ENCODE measurements at places on chromosomes 3 and 15.

- no peak for DNase-seq
Observed at GRCh38 chr3:134881305-134881704, 86.2 kb downstream of the EPHB1 start.

DNA sequence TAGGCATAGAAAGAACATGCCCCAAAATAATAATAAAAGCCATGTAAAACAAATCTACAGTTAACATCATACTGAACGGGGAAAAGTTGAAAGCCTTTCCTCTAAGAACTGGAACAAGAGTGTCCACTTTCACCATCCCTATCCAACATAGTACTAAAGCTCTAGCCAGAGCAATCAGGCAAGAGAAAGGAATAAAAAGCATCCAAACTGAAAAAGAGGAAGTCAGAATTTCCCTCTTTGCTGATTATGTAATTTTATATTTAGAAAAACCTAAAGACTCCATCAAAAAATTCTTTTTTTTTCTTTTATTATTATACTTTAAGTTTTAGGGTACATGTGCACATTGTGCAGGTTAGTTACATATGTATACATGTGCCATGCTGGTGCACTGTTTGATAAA lies 661.6 kb upstream of the CBLB start:
- DNase-seq: no peak

DNA sequence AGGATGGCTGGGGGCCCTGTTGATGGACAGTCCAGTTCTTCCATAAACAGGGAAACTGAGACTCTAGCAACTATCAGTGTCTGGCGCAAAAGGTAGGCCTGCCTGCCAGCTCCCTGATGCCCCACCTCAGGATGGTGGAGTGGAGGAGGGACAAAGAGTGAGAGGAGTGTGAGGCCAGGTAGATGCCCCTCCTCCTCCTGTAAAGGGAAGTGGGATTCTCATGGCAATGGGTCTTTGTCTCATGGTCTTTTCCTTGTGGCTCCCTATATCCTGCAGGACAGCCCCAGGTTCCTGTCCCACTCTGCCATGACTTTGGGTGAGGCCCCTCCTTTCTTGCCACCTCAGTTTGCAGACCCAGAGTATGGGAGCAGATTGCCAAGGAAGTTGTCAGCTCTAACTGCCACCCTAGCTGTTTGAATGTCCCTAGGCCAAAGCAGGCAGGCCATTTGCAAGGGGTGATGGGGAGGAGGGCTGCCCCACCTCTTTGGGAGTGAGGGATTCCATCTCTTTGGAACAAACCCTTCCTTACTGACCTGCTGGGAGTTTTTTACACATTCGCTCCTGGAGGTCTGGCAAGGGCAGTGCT lies 2.8 kb upstream of the DNAH1 start:
- no peak for DNase-seq

- no peak for DNase-seq
Observed at GRCh38 chr3:142596726-142597088, 514 bp downstream of the PLS1 start.

DNA sequence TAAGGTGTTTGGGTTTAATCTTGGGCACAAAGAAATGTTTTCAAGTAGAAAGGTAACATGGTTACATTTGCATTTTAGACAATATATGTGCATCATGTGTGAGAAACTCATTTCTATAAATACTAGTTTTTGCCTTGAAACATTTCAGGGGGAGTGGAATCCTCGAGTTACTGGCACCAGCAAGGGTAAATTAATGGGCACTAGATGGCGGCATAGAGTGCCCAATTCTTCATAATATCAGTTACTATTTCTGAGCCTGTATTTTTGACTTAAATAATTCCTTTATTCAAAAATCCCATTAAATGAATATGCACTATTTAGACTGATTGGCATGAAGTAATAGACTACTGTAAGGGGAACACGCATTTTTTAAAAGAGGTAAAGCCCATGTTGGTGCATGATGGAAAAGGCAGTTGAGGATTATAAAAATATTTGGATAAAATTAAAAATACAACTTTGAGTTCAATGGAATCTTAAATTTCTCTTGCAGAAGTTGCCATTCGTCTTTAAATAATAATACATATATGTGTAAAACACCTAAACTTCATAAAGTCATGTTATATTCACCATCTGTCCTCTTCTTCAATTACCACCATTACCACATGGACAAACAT lies 106.3 kb downstream of the ZBTB20 start:
- DNase-seq: no peak

DNA sequence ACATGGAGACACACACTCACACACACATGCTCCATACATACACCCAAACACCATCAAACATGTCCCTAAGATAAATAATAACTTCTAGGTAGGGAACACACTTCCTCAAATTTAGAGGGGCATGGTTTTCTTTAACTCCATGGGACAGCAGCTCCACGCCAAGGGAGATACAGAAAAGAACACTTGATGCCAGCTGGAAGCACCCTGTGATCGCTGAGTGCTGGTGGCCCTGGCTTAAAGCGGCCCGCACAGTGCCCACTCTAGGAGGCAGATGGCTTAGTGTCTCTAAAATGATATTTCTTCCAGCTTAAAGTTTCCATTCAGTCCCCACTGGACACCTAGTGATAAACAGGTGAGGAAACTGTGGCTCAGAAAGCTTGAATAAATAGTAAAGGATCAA lies 232.9 kb downstream of the UACA start:
- DNase-seq: no peak

DNA sequence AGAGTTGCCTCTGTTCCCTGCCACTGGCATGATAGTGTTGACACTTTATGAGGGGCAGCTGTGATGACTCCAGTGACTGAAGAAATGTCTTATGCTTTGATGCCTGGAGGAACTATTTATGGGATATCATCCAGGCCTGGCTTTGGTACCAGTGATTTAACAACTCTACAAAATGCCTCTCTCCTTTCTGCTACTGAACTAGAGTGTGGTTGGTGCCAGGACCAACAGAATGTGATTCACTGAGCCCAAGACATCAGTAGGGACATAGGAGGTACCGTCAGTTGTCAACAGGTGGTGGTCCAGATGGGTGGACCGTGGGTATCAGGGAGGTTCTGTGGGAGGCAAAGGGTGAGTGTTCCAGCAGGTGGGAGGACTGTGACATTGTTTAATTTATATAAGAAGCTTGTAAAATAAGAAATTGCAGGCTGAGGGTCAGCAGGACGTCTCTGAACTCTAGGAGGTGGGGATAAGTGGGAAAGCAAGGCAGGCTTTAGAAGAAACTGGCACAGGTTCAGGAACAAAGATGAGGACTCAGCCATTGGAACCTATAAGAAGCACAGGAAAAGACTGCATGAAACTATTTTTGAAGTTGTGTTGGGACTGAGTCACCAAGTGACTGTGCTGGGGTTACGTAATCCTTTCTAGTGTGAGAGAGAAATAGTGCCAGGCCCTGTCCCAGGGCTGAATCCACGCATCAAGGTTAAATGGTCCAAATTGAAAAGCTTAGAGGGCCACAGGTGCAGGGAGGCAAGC lies 28.5 kb upstream of the SLC7A14 start:
- no peak for DNase-seq

DNA sequence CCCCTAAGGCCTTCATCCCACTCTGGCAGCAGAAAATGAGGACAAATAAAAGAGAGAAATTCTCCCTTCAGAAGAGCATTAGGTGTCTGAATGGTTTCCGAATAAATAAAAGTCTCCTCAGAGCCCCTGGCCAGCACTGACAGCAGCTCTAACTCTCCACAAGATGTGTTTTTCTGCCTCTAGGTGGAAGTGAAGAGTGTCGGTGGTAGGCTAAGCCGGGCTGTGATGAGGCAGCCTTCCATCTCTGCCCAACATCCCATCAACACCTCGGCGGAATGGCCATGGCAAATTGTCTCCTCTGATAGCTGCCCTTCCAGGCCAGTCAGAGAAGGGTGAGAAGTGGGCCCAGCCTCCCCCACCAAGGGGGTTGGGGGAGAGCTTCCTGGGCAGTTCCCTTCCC lies 6.3 kb upstream of the CACNA2D2 start:
- DNase-seq: no peak

- DNase-seq: no peak
Observed at GRCh38 chr3:188385295-188385694, 231.3 kb downstream of the LPP start.

DNA sequence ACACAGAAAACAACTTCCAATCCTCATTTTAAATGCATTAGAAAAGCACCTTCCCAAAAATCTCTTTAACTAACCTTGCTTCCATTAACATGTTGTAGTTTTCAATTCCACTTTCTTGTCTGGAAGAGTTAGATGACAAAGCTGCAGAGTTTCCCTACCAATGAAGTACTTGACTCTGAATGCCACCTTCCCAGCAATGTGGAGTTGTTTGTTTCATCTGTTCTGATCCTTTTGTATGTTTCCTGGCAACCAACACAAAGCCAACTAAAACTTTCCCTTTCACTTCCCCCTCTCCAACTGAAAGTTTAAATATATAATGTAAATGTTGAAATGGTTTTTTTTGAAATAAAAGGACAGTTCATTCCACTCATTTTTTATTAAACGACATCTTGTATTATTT lies at the start of gene WDR49:
Gene WDR49, minus strand, starts transcription at position 183 of the 400 bp plus-strand sequence. CDS start 517 bp downstream, outside the sequence.
- DNase-seq: no peak

DNA sequence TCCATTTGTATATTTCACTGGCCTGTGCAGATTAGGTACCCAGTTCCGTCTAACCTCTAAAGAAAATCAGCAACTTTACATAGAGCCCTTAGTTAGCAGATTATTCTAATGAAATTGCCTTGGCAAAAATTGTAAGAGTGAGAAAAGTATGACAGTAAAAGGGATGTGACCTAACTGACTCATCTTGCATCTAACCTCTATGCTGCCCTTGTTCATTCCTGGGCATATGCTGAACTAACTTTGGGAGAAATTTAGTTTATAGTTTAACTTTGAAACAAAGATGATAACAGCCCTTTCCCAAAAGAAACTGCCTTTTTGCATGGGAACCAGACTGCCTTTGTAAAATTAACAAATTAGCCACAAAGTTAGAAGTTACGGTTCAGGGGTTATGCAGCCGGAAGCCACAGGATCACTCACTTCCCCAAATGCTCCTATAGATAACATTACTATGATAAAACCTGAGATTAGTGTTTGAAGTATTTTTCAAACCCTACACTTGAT lies 839.8 kb upstream of the ALCAM start:
- no peak for DNase-seq

- no peak for DNase-seq
Observed at GRCh38 chr15:47744496-47744895, 27.2 kb downstream of the SEMA6D start.

- DNase-seq: no peak
Observed at GRCh38 chr15:74128785-74129585, 1.4 kb upstream of the ISLR2 start.

- DNase-seq: no peak
Observed at GRCh38 chr3:108110934-108111333, 20.1 kb upstream of the CD47 start.

DNA sequence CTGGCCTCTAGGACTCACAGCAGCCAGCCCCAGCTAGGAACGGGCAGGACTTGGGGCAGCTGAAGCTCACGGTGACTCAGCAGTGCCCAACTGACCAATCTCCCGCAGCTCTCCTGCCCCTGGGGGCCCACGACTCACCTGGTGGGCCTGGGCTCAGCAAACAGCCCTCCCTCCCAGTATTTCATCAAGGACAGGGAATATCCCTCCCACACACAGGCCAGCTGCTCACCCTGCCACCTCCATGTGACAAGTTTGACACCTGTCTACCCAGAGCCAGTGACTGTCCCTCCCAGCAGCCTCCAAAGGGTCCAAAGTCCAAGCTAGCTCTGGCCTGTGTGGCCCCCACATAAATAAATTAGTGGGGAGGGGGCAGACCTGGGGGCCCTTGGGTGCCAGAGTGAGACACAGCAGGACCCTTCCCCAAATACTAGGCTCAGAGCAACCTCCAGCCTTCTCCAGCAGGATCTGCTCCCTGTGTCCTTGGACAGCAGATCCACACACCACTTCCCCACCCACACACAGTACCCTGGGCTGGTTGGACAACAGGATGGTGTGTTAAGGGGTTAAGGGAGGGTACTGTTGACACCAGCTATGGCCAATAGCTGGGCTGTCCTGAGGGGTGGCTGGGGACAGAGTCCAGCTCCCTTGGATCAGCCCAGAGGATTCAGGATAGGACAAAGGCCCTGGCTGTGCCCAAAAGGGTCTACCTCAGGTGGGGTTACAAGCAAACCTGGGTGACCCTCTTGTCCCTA lies 4.3 kb downstream of the GNAT1 start:
- DNase-seq: no peak

- DNase-seq: no peak
Observed at GRCh38 chr3:41854956-41855355, 106.9 kb downstream of the ULK4 start.

- DNase-seq: no peak
Observed at GRCh38 chr15:47194718-47195117, 522.6 kb upstream of the SEMA6D start.

DNA sequence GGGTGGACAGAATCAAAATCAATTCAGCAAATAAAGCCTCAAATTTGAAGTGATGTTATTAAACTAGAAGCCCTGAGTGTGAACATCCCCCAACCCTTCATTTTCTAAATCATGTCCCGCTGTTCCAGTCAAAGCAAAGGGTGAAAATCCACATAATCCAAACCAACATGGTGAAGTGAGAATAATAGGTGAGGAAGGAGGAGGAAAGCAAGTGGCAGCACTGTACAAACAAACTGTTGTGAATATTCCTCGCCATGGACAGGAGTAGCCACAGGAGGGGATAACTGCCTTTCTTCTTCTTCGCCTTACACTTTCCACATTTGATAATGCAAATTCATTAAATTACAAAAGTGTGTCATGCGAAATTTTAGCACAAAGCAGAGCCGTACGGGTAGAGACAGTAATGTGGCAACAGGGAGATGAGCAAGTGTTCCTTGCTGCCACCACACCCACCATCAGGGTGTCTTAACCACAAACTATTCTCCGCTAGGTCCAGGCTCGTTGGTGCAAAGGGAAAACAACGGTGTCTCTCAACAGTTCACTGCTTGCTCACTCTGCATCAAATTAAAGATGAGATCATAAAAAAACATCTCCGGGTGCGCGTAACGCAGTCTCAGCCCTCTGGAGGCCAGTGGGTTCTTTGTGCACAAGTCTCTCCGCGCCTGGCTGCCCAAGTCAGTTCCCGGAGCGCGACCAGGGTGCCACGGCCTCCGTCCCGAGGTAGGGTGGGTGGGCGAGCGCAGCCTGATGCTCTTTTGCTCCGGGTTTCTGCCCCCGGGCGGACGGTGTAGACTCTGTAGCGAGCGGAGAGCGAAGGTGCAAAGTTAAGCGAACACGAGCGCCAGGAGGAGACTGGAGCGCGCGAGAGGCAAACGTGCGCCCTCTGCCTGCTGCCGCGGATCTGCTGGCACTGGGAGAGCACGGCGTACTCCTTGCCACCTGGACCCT lies 6.7 kb downstream of the EPHA3 start:
- peak; percentile 81 for DNase-seq

DNA sequence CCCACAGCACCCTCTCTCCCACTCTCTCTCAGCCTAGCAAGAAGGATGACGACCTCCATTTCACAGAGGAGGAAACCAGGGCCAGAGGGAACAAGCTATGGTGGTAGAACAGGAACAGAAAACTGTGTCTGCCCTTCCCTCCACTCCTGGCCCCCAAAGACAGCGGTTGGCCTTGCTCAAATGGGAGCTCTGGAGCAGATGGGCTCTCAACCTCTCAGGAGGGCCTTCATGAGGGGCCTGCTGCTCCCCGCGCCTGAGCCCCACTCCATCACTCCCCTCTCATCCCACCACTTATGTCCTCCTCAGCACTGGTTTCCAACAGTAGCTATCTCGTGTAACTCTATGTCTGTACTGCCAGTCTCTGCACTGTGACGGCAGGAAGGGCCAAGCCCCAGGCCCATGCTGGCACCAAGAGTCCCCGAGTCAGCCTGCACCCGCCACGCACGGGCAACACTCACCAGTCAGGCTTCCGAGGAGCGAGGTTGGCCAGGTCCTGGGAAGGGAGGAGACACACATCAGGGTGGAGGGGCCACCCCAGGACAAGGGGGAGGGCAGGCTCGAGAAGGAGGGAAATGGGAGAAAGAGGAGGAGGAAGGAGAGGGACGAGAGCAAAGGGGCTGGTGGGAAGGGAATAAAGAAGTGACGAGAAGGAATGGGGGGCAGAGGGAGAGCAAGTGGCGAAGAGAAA lies 45.5 kb downstream of the PTH1R start:
- no peak for DNase-seq

Data from H1 (cell line).